ENCODE measurements at places on chromosomes 2 and 18.

DNA sequence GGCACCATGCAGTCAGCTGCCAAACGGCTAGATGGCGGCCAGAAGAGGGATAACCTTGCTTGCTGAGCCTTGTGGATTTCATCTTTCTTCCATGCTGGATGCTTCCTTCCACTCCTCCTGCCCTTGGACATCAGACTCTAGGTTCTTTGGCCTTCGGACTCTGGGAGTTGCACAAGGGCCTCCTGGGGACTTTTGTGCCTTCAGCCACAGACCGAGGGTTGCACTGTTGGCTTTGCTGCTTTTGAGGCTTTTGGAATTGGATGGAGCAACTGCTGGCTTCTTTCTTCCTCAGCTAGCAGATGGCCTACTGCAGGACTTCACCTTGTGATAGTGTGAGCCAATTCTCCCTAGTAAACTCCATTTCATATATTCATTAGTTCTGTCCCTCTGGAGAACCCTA is 31.0 kb downstream of the STRADB start:
- DNase-seq, result no peak

- no peak for DNase-seq
Measured at GRCh38 chr18:44997174-44997573, 316.5 kb downstream of the SETBP1 start.

- DNase-seq, result no peak
Measured at GRCh38 chr2:231691251-231691772, 17.0 kb upstream of the PTMA start.

- no peak for DNase-seq
Measured at GRCh38 chr2:88099798-88100488, 27.9 kb downstream of the FABP1 start.

DNA sequence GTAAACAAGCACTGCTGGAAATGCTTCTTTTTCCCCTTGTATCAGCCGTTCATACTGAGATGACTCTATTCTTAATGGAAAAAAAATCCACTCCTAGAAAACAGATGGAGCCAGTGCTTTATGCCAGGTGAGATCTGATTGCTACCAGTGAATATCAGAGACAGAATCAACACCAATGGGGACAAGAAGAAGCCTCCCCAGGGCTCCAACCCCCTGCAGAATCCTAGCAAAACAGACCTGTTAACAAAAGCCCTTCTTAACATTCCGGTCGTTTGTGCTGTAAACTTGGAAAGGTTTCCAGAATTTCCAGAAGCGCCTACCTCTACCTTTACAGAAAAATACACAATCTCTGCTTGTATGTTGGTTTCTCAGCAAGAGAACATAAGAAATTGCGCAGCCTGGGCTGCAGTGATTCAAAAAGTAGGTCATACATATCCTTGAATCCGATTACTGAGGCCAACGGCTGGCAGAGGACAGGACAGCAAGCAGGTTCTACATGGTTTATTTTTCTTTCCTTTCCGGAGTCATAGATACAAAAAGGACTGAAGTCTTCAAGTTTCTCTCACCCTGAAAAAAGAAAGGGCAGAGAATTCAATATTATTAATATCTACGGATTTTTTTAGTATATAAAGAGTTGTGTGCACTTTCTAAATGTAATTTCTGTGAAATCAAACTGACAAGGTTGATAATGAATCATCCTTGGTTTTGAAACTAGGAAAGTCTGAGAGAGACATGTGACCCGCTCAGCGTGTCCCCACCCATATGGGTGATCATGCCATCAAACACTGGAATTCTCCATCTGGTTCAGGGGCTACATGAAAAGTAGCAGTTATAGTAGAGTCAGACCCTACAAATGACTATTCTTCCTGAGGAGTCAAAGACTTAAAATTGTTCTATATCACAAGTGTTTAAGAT is 266.7 kb upstream of the MGAT5 start:
- no peak for DNase-seq

DNA sequence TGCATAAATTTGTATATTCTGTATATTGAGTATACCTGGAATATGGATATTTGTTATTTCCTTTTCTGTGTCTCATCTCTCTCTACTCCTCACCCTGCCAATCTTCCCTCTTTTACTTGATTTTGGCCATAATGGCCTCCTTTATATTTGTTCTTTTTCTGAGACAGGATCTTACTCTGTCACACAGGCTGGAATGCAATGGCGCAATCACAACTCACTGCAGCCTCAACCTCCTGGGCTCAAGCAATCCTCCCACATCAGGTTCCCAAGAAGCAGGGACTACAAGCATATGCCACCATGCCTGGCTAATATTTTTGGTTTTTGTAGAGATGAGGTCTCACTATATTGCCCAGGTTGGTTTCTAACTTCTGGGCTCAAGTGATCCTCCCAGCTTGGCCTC is 30.5 kb downstream of the PREPL start:
- DNase-seq, result no peak

DNA sequence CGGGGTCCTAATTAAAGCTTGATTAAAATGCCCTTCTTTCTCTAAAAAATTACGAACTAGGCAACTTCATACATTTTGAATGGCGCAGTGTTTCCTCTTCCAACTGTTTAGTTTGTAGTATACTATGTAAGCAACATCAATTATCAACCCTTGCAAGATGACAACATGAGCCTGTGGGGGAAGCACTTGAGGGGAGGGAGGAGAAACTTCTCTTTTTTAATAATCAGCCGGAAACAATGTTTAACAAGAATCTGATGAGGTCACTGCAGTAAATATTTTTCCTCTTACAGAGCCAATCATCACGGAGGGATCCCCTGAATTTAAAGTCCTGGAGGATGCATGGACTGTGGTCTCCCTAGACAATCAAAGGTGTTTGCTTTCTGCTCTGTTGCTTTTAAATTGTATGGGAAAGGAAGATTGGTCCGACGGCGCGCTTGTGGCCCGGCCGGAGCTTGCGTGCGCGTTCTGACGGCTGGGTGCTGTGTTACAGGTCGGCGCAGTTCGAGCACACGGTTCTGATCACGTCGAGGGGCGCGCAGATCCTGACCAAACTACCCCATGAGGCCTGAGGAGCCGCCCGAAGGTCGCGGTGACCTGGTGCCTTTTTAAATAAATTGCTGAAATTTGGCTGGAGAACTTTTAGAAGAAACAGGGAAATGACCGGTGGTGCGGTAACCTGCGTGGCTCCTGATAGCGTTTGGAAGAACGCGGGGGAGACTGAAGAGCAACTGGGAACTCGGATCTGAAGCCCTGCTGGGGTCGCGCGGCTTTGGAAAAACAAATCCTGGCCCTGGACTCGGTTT is 5.3 kb upstream of the DLX1 start:
- peak; percentile 1 for DNase-seq

GRCh38 chr2:96531366-96531765 is 5.2 kb upstream of the ARID5A start:
- no peak for DNase-seq

GRCh38 chr2:233977296-233977837 is 60.2 kb downstream of the TRPM8 start:
- no peak for DNase-seq

- DNase-seq, result no peak
Measured at GRCh38 chr2:158359846-158360245, 96.7 kb downstream of the CCDC148 start.

- DNase-seq, result no peak
Measured at GRCh38 chr2:111143107-111143842, 22.6 kb downstream of the BCL2L11 start.

GRCh38 chr2:4745056-4745991 is 946.9 kb upstream of the SOX11 start:
- DNase-seq, result peak; percentile 87

DNA sequence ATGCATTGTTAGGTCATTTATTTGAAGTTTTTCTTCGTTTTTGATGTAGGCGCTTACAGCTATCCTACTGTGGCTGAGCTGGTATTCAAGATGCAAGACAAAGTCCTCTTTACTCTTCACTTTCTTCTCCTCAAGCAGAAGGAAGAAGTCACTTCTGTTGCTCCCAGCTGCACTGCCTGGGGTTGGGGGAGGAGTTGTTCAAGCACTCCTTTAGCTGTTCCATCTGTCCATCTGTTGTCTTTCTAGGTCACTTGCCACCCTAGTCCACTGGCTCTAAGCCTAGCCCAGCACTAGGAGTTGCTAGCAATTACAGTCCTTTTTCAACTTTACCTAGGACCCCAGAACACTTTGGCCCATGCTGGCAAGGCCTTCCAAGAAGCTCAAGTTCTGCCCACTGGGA is 200.6 kb upstream of the RBMS1 start:
- DNase-seq, result no peak

- DNase-seq, result no peak
Measured at GRCh38 chr18:28657961-28658360, 481.0 kb upstream of the CDH2 start.

- no peak for DNase-seq
Measured at GRCh38 chr2:238100821-238101771, 956 bp downstream of the ESPNL start.

GRCh38 chr2:111005307-111005706 is 115.4 kb upstream of the BCL2L11 start:
- peak; percentile 25 for DNase-seq

- DNase-seq, result no peak
Measured at GRCh38 chr2:180203972-180204371, 196.9 kb upstream of the CWC22 start.

- peak; percentile 10 for DNase-seq
Measured at GRCh38 chr2:108165729-108166128, 74.0 kb upstream of the SULT1C3 start.

DNA sequence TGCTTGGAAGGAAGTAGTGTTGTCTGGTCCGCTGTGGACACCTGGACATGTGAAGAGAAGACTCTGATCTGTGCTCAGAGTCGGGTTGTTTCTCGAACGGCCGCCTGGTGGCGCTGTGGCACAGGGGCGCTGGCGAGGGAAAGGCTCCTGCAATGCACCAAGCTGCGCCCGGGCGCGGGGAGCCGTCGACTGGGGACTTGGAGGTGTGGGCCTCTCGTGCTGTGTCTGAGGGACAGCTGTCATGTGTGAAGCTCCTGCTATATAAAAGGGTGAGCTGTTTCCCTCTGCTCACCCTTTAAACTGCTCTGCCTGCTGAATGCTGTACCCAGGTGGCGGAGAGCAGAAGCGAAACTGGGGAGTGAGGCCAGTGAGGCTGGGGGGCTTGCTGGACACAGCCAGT is 44.0 kb downstream of the GNAL start:
- peak; percentile 66 for DNase-seq

DNA sequence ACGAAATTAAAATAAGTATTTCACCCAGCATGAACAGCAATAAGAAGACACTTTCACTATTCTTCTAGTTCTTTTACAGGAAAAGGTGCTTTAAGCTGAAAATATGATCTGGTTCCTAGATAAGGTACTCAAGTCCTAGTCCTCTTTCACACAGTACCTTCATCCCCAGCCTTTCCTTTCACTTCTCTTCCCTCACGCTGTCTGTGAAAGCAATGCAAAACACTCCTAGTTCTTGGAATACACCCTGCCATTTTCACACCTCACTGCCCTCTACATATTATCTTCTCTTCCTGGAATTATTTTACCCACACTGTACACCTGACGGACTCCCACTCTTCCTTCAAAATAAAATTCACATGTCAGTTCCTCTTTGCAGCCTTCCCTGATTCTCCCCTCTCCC is 82.9 kb downstream of the DNAH7 start:
- no peak for DNase-seq

- DNase-seq, result peak; percentile 78
Measured at GRCh38 chr2:229416116-229416694, 145.1 kb upstream of the PID1 start.
